Cardiac septum (tissue), 1 donor: ENCODE measurements at places on chromosomes 1 and 21. TPM values are rescaled to one million over a fixed set of nuclear protein-coding genes. Genes with fewer than 3 reads are reported as not detected.

OR2L2 gene
- not detected for total RNA-seq

CA6 gene
- total RNA-seq, result not detected

AMY1C gene
- not detected for total RNA-seq

- DNase-seq, result no peak
Observed at GRCh38 chr1:227789084-227790033, 26.1 kb upstream of the PRSS38 start.

DNA sequence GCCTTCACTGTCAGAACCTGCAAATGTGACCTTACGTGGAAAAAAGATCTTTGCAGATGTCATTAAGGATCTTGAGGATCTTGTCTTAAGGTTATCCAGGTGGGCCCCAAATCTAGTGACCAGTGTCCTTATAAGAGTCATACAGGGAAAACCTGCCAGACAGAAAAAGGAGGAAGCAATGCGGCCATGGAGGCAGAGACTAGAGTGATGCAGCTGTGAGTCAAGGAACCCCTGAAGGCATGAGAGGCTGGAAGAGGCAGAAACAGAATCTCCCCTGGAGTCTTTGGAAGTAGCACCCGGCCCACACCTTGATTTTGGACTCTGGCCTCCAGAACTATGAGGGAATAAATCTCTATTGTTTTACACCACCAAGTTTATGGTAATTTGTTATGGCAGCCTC is 36.5 kb upstream of the DNASE2B start:
- no peak for DNase-seq

DNA sequence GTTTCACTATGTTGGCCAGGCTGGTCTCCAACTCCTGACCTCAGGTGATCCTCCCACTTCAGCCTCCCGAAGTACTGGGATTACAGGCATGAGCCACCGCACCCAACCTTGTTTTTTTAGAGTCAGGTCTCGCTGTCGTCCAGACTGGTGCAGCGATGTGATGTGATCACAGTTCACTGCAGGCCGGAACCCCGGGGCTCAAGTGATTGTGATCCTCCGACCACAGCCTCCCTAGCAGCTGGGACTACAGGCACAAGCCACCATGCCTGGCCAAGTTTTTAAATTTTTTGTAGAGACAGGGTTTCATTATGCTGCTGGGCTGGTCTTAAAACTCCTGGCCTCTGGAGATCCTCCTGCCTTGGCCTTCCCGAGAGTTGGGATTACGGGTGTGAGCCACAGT is 46.1 kb upstream of the LIN9 start:
- no peak for DNase-seq
